ENCODE measurements at places on chromosomes 13 and 19.

DNA sequence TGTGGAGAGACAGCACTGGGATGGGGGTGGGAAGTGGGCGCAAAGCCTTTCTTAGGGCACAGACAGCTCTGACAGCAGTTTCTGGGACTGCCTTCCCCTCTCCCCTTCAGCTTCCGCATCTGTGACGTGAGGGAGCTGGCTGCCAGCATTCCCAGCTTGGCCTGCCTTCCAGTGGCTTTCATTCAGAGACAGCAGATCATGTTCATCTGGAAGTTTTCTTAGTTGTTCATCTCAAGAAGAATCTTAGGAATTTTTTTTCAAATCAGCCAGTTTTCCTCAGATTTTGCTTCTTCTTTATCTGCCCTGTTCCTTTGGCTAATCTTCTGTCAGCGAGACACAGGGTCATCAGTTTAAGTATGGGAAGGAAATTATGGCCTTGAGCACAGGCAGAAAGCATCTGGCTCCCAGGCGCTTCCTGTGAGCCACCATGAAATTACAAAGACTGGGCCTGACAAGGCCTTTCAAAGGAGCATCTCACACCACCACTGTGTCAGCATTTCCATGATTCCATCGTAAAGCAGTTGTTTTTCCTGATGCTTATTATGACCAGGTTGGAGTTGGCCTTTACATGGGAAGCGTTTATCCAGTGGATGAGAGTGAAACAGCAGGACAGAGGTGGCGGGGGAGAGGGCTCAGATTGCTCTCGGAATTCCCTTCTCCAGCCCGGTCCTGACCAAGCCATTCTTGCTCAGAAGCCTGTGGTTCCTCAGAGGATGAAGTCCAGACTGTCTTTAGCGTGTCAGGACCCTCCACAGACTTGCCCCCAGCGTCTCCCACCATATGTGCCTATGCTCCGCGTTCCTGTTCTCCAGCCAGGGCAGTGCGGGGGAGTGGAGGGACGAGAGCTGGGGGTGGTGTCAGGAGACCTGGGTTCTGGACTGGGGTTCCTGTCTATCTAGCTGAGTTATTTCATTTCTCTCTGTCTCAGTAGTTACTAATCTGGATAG is 43.6 kb downstream of the ARHGAP35 start:
- DNase-seq = no peak

GRCh38 chr19:4094761-4095487 is 28.2 kb upstream of the ZBTB7A start:
- no peak for DNase-seq

DNA sequence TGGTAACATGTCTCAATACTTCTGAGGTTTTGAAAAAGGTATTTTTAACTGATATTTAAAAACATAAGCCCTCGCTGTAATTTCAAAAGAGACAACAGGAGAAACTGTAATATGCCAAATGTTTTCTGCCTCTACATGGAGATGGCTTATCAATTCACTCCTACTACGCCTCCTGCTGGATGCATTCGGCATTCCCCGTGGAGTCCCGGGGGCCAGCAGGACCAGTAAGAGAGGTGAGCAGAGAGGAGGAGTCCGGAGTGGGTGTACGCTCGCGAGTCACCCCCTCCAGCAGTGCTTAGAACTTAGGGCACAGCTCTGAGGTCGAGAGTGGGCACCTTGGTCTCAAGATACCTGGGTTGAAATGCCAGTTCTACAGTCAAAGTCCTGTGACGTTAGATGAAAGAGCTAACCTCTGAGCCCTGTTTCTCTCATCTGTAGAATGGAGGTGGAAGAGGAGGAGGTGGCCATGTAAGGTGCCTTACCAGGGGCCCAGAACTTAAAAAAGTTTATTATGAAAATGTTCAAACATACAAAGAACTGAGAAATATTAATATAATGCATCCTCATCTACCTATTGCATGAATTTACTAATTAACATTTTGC is 110.2 kb downstream of the STK24 start:
- peak; percentile 73 for DNase-seq

DNA sequence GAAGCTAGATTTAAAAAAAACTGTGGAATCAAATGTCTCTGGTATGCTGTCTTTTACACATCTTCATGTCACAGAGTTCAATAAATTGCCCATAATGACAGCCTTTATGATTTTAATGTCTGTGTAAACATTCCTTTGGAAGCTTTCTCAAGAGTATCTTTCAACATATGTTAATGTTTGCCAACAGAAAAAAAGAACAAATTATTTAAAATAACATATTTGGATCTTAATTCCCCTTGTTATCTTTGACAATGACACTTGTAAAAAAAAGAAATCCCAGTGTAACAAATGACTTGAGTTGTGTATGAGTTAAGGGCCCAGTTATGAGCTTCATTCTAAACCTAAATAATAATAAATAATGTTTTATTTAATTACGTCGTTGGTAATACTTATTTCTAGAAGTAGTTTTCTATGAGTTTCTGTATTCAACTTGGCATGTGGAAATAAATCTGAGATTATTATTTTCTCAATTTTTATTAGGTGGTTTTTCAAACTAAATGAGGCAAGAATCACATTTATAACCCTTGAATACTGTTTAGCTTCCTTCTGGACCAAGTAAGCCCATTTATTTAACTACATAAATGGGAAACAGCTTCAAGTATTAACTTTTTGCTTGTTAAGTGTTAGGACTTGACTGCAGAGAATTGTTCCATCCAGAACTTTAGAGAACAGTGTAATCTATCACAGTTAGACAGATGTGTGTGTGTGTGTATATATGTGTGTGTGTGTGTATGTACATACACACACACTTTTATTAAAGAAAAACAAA is 182.1 kb downstream of the POSTN start:
- DNase-seq = no peak

DNA sequence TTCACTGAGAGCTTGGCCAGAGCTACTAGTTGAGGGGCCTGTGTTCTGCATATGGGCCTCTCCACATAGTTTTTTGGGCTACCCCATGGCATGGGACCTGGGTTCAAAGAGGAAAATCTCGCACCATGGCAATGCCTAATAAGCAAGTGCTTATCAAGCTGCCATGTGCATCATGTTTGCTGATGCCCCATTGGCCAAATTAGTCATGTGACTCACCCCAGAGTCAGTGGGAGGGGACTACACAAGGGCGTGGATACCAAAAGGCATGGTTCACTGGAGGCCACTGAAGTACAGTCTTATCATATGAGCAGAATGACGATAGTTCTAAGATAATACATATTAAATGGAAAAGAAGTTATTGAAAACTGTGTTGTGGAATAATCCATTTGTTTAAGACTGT is 214.8 kb downstream of the LMO7 start:
- DNase-seq = no peak

DNA sequence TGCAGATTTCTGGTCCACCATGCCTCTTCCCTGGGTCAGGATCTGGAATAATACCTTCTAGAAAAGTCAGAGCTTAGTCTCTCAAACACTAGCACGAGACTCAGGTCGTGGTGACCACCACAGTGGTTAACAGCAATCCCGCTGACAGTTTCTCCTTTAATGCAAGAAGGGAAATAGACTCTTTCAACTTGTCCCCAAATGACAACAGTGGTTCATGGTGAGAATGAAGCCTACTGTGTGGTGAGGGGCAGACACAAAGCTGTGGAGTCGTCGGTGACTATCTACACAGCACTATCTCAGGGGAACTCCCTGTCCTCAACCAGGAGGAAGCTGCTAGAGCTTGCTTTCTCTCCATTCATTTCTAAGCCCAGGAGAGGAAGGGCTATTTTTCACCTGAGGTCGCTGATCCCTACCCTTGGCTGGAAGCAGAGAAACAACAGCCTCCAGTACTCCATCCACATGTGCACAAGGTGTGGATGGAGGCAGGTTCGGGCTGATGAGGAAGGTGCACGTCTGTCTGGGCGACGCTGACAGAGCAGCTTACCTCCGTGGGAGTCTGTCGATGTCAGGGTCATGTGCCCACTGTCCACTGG is 72.4 kb downstream of the STK24 start:
- DNase-seq = peak; percentile 60

GRCh38 chr13:60986301-60986700 is 429.3 kb downstream of the PCDH20 start:
- DNase-seq = no peak

DNA sequence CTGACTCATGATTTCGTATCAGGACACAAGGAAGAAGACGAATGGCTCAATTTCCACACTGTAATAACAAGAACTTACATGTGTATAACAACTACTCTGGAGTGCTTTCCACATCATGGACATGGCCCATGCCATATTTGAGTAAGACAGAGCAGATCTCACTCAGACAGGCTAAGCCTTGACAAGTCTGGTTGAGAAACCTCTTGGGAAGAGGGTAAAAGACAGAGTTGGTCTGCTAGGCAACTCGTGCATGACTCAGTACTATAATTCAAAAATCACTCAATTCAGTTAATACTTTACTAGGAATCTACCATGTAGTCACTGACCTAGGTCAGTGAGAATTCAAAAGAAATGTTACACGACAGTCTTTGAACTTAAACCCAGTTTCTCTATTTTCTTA is 5.7 kb upstream of the THSD1 start:
- no peak for DNase-seq

GRCh38 chr19:38930776-38931520 is at the start of gene MRPS12:
Gene MRPS12, plus strand, starts transcription at chr19:38930944. Its CDS starts 351 bp downstream, at chr19:38931295.
- DNase-seq = peak; percentile 99

DNA sequence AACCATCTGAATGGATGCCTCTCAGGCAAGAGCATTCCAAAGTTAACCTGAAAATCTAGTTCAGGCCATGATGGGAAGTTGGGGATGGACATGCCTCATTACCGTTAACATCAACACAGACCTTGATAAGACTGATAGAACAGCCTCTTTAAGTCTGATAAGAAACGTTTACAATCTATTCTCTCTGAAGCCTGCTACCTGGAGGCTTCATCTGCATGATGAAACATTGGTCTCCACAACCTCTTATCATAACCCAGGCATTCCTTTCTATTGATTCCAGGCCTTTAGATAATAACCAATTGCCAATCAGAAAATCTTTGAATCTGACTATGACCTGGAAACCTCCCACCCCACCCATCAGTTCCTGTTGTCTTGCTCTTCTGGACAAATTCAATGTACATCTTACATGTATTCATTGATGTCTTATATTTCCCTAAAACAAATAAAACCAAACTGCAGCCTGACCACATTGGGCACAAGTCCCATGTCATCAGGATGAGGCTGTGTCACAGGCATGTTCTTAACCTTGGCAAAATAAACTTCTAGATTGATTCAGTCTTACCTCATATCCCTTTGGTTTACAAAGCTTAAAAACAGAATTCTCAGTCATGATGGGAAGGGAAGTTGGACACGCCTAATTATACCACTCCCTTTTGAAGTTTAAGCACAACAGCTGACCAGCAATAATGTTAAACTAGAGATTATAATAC is 843.8 kb upstream of the SPRY2 start:
- no peak for DNase-seq

- DNase-seq = no peak
Measured at GRCh38 chr19:32817569-32818476, 51.7 kb downstream of the SLC7A9 start.

GRCh38 chr13:30088312-30088855 is 219.0 kb downstream of the KATNAL1 start:
- DNase-seq = no peak

GRCh38 chr13:73820285-73820684 is 313.9 kb downstream of the KLF12 start:
- DNase-seq = no peak

DNA sequence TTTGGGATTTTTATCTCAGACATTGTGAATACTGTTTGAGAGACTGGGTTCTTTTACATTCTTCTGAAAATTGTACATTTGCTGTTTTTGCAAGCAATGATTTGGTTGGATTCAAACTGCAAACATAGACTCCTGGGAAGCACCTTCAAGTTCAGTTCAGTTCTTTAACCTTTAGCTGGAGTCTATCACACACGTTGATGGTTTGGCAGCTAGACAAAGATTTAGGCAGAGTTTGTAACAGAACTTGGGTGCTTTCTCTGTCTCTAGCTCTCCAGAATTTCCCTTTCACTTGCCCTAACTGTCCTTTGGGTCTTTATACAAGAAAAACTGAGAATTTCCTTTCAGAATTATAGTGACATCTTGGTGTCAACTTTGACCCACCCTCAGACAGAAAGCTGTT is 556.6 kb downstream of the DIAPH3 start:
- DNase-seq = no peak

DNA sequence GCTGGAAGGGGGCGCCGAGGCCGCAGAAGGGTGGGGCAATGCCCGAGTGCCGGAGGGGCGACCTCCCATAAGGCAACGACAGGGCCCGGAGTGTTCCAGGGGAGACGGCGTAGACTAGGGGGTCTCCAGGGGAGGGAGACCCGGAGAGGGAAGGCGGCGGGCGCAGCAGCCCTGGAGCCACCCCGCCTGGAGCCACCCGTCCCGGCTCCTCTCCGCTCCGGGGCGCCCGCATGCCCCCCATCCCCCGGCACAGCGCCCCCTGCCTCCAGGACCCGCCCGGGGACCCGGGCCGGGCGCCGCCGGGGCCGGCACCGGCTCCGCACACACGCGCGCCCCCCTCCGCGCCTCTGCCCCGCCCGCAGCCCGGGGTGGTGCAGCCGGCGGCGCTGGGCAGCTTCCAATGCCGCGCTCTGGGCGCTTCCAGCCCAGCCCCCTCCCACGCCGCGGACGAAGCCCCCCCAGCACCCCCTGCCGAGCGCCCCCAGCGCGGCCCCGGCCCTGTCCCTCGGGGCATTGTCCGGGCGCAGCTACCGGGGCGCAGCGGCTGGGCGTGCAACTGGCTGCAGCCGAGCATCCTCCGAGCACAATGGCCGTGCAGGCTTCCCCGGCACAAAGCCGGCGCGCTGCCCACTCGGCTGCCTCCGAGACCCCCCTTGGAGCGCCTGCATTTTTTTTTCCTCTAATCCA is 519 bp downstream of the PTPRS start:
- peak; percentile 12 for DNase-seq

DNA sequence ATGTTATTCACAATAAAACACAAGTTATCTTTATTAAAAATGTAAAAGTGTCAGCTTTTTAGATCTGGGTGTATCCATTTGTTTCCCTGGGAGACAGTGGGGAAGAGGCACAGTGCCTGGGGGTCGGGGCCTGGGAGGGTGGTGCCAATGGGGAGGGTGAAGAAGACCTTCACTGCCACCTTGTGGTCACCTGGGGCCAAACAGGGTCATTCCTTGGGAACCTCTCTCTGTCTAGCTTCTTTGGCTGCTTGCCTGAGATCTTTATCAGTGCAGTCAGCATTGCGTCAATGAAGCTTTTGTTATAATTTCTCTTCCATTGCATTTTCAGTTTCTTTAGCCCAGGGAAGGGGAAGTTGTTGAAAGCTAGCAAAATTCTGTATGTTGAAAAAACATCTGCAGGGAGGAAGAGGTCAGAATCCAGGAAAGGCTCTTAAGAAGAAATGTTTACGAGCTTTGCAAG is 39.1 kb downstream of the PCDH8 start:
- peak; percentile 74 for DNase-seq

GRCh38 chr19:996051-996838 is 4.0 kb upstream of the GRIN3B start:
- DNase-seq = peak; percentile 84
